ENCODE measurements at places on chromosomes 5 and 9.

- no peak for DNase-seq
These were observed 124.4 kb upstream of the TMEM161B start for GRCh38 chr5:88393042-88393441.

DNA sequence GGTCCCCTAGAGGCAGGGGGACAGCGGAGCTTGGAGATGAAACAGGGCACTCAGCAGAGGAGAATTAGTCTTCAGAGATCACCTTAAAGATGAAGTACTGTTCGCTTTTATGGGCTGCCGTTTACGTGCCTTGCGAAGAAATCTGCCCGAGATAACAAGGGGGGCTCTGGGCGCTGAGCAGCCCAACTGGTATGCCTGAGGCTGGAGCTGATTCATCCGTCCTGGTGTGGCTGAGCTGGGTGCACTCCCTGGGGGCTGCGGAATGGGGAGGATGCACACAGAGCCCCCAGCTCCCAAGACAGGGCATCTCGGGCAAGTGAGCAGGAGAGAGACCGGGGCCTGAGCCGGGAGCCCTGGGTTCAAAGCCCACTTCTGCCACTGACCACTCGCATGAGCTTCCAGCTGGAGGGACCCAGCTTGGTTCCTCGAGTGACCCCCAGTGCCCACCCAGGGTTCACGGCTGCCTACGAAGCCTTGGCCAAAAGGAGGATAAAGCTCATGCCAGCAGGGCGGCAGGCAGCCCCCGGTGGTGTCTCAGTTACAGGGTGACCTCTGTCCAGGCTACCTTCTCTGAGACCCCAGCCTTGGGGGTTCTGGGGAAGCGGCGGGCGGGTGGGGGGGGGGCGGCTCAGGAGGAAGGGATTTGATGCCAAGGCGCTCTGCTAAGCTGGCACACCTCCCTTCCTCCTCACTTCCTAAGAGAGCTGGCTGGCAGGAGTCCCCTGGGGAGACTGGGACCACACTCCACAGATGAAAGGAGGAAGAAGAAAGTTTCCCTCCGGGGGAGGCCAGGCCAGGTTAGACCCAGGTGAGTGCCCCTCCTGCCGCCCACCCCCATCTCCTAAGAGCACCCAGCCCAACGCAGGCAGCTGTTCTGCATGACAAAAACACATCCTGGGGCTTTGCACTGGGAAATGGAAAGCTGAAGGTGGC, 5.7 kb downstream of the FIBCD1 start:
- DNase-seq = no peak

DNA sequence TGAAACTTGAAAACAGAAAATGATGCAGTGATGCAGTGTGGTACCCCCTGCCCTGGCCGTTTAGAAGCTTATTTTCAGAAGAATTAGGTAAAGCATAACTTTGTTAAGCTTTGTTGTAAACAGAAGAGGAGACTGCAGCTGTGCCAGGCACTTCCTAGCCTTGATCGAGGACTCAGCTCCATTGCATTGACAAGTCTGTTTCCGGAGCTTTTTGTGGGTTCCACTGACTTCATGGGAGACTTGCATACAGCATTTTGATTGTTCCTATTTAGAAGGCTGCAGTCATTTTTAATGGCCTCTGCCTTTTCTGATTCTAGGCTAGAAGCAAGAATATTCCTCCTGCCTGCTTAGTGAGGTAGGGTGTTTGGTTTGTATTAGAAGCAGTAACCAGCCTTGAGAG, 12.3 kb downstream of the MVB12B start:
- no peak for DNase-seq

DNA sequence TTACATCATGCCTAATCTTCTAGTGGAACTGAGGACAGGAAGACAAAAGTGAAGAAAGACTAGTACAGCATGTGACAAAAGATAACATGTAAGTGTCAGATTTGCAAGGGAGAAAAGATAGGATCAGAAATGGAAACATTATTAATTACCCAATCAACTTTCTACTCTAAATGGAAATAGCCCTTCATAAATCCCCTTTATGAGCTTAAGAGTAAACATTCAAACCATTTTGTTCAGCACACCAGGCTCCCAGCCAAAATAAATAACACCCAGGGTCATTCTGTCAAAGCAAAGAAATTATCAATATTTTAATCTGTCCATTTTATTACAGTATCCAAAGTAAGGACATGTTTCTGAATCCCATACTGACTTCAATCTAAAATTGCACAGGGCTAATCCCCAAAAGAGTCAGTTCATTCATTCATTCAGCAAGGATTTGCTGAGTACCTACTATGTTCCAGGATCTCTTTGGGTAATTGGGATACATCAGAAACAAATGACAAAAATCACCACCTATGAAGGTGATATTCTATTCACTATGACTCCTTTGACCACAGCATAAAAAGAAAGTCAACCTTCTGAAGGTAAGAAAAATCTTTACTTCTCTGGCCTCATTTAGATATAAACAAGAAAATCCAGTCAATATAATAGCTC, 5.3 kb downstream of the PRELID2 start:
- no peak for DNase-seq

- DNase-seq = no peak
These were observed 38.5 kb upstream of the LCP2 start for GRCh38 chr5:170336065-170336464.
